Activated CD8-positive, alpha-beta memory T cell treated with anti-CD3 and anti-CD28 coated beads for 24 hours (primary cell): ENCODE measurements at places on chromosomes 11 and 22.
A peak's percentile ranks its signal among the peaks of the same experiment; 100 is the strongest.

- no peak for DNase-seq
Measured at GRCh38 chr22:30016596-30016995, 63.7 kb upstream of the HORMAD2 start.

DNA sequence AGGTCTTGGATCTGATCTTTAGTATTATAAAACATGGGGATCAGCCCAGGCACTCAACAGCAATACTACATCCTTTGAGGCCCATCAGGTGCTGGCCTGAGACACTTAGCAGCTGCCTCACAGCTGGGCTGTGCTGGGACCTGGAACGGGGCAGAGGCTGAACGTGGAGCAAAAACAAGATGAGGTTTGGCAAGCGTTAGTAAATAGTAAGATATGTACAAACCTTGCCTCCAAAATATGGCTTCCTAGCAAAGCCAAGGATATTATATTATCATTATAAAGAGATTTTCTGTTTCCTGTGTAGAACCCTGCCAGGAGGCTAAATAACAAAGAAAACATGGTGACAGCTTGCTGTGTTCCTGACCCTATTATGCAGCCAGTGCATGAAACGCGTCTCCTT, 60.0 kb upstream of the SPON1 start:
- no peak for DNase-seq

DNA sequence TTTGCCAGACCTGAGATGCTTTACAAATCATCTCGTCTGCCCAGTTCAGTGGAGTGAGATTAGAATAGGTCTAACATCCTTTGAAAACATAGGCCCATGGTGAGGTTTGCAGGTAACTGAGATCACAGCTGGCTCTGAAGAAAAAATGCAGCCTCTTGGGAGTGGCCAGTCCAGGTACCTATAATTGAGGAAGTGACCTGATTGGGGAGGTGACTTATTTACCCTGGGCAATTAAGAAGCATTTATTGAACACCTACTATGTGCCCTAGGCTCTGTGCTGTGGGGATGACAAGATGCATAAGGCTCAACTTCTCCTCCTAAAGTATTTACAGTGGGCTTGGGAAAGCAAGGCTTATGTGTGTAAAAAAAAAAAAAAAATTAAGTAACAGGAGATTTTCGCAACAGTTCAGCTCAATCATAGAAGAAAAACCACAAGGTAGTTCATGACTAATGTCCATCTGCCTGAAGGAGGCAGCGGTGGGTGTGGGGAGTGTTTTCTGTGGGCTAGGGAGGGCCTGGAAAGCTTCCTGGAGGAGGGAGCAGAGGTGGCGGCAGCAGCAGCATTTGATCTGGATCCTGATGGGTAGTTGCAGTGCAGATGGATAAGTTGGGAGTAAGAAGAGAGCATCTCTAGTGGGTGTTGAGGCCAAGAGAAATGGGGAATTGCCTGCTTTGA, 16.1 kb downstream of the MICAL2 start:
- DNase-seq: no peak

- DNase-seq: no peak
Measured at GRCh38 chr22:22893891-22894739, 6.5 kb downstream of the IGLL5 start.

DNA sequence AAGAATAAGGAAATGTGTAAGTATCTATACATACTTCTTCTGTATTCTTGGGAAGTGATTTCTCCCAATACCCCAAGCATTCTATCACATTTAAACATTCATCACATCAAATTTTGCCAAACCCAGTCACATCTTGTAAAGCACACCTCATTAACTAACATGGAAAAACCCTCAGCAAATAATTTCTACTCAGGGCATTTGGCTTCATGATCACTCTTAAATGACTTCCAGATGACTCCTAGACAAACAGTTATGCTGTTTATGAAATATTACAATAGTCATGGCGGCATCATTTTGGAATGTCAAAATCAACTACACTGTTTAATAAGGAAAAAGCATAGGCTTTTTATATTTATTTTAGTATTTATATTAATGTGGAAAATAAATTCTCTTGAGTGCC, 47.3 kb upstream of the CCDC34 start:
- DNase-seq: no peak

- DNase-seq: no peak
Measured at GRCh38 chr11:131889760-131890581, 519.6 kb downstream of the NTM start.

GRCh38 chr11:36015799-36016198, 71.9 kb downstream of the LDLRAD3 start:
- no peak for DNase-seq

DNA sequence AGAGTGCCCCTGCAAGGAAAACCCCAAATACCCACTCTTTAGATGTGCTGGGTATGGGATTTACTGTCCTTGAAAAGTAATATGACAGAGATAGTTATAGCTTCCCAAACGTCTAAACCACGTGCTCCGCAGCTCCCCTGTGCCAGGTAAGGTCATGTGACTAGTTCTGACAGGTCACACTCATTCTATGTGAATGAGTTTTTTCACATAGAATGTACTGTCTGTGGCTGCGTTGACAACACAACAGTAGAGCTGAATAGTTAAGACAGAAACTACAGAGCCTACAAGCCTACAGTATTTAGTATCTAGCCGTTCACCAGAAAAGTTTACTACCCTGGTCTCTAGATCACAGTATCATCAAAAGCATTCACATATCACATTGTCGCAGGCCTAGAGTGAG, 236.2 kb downstream of the ETS1 start:
- DNase-seq: no peak

GRCh38 chr22:36233796-36234195, 5.5 kb downstream of the APOL2 start:
- DNase-seq: no peak

DNA sequence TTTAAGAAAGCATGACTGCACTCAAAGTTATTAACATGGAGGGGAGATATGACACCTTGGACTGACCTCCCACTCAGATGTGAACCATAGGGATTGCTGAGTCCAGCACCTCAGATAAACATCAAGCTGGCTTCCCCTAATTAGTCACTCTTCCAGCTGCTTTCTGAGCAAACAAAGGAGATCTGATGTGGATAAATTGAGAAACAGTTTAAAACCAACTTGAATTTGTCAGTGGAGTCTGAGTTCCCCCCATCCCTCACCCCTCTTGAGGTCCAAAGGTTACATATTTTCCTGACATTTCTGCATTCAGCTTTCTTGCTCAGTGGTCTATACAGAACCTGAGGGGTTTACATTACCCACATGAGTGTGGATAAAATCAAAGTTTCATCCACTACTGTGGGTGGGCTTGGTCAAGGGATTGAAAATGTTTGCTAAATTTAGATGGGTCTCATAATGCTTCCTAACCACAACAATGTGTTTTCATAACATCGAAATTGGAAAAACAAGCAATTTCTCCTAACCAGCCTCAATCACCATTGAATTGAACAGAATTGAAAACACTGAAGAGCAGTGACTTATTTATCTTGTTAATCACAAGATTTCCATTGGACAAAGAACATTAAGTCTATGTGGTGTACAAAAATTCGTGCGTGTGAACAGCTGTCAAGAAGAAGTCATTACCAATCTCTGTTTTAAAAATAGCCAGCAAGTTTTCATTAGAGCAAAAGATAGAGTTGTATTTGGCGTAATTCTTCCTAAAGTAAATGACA, 292.3 kb downstream of the METTL15 start:
- DNase-seq: no peak

GRCh38 chr22:30444632-30445437, 19.3 kb downstream of the MTFP1 start:
- DNase-seq: peak; percentile 75

DNA sequence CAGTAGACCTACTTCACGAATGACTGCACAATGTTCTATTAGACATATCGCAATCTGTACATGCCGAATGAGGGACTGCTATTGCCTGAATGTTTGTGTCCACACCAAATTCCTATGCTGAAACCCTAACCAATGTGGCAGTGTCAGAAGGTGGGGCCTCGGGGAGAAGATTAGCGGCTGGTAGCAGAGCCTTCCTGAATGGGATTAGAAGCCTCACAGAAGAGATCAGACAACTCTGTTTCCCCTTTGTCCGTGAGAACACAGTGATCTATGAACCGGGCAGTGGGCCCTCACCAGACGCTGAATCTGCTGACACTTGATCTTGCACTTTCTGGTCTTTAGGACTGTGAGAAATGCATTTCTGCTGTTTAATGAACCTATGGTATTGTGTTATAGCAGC, 33.1 kb downstream of the LRFN4 start:
- no peak for DNase-seq
